ENCODE measurements at places on chromosomes 1 and 21.

DNA sequence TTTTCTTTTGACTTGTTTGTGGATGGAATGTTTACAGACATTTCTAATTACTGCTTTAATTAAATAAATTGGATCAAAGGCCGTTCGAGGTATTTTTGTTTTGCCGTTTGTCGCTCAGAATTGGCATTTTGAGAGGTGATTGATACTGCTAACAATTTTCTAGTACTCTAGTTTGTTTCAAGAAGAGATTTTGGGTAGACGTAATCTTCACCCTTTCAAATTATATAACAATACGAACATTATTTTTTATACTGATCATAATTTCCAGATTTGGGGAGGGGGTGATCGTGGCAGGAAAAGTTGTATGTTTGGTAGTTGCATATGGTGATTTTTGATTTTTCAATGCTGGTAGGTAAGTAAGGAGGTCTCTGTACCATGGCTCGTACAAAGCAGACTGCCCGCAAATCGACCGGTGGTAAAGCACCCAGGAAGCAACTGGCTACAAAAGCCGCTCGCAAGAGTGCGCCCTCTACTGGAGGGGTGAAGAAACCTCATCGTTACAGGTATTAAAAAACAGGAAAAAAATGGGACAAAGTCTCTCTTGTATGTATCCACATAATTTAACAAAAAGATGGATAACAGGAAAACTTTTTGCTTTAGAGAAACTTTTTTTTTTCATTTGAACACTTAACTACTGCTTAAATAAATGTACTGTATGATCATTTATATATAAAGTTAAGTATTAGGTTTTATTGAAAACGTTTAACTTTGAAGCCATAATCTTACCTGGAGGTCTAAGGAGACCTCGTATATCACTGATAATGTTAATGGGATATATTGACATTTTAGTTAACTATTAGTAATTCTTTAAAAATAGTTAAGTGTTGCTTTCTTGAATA lies 1.7 kb downstream of the H3-3A start:
- no peak for DNase-seq

- DNase-seq = no peak
Measured at GRCh38 chr1:244365809-244366208, 85.9 kb downstream of the ADSS2 start.

GRCh38 chr1:202266061-202266765 lies 72.6 kb downstream of the LGR6 start:
- no peak for DNase-seq

GRCh38 chr1:81305997-81306452 lies 494.7 kb upstream of the ADGRL2 start:
- no peak for DNase-seq

DNA sequence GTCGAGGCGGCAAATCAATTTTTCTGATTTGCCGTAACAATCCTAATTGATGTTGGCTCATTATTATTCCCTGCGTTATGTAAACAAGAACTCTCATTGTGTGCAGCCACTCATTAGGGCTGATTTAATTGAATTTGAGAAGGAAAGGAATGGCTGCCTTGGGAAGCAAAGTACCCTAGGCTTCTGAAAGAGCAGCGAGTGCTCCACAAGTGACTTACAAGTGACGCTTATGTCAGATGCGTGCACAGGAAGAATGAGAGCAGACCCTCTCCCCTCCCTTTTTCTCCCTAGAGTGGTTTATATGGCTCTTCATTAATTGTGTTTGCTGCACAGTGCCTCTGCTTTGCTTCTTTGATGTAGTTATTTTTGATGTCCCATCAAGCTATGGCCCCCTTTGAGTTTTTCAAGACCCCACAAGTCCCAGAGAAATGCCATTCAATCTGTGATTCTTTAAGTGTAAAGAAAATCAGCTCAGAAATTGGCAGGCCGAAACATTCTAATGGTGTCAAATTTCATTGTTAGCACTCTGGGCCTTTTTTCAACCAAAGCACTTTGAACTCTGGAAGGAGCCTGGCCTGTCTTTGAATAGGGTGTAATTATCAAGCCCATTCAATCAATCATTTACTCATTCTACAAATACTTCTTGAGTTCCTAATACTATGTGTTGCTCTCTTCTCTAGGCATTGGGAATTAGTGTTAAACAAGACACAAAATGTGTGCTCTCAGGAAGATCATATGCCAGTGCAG lies 86.8 kb upstream of the VAV3 start:
- DNase-seq = no peak

DNA sequence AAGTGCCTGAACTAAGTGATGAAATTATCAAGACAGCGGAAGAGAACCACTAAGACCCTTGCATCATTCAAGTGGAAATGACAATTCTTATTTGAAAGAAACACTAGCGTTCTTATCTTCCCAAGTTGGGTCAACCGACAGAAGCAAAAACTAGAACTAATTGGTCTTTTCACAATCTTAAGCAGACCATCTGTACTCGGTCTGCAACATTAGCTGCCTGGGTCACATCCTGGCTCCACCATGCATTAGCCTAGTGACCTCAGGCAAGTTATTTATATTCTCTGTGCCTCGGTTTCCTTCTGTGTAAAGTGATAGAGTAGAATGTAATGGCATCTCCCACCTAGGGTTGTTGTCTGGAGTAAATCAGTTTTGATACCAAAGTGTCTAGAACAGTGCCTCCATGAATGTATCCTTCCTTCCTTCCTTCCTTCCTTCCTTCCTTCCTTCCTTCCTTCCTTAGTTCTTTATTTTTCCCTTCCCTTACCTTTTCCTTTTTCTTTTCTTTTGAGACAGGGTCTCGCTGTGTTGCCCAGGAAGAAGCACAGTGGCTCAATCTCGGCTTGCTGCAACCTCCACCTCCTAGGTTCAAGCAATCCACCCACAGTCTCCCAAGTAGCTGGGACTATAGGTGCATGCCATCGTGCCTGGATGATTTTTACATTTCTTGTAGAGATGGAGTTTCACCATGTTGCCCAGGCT lies 6.0 kb downstream of the COLGALT2 start:
- DNase-seq = no peak

DNA sequence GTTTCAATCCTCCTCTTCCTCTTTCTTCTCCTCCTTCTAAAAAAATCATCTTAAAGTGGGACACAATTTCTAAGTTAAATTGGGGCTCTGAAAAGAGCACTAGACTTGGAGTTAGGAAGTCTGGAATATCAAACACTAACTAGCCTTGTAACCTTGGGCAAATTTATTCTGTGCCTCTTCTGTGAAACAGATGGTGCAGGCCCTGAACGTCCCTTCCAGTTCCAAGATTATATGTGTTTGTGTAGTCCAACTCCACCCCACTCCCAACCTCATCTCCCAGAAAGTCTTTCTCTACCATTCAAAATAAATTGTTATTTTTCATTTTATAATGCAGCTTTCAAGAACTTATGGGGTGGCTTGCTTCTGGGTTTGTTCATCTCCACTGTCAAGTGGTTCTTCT lies 630.0 kb downstream of the LMO4 start:
- no peak for DNase-seq

DNA sequence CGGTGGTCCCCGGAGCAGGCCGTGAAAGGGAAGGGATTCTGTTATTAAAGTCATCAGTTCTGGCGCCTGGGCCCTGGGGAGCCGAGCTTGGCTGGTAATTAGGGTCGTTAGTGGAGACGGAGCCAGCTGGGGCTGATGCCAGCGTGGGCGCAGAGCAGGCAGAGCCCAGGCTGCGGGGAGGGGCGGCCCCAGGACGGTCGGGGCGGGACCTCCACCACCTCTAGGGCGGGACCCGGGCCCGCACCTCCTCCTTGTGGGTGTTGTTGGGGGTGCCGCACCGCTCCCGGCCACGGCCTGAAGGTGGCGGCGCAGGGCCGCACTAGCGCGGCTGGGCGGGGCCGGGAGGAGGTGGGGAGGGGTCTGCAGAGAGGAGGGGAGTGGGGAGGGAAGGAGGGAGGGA lies 470.6 kb downstream of the PTPRU start:
- DNase-seq = no peak

- DNase-seq = no peak
Measured at GRCh38 chr1:161905269-161905884, 118.3 kb downstream of the OLFML2B start.

DNA sequence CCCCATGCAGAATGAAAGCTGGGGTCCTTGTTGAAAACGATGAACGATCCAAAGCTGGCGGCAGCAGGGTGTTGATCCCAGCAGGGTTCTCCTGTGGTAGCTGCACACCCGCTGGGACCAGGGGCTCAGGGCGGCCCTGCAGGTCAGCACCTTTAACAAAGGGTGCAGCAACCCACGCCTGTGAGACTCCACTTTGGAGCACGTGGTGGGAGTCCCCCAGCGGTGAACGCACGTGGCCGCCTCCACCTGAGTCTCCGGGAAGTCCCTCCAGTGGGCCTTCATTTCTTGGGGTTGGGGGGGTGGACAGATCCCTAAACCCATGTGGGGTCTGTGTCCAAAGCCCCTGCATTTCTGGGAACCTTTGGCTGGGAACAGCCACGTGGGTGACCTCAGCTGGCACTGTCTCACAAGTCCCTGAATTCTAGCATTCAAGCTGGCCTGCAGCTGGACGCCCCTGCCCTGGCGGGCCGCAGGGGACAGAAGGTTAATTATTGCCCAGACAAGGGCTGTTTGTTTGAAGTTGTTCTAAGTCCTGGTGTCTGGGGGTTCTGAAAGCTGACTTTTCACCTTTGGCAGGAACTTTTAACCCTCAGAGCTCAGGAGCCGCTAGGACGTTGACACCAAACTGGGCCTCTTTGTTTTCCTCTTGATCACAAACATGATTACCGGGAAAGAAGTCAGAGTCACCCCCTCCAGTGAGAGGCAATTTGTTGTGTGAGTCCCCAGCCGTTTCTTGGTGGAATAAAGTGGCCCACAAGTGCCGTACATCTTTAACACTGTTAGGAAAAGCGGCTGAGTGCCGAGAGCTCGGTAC lies 64.5 kb downstream of the COL18A1 start:
- DNase-seq = no peak

DNA sequence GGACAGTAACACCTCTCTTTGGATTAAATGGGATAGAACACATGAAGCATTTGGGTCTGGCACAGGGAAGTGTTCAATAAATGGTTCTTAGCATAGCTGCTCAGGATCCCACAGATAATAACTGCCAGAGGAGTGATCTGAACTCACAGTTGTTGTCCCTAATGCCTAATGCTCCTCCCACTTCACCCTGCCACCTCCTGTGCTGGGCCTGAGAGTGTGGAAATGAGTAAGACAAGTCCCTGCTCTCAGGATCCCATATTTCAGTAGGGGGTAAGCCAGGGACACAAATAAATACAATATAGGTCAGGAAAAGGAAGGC lies 19.9 kb upstream of the FOXO6 start:
- DNase-seq = no peak

DNA sequence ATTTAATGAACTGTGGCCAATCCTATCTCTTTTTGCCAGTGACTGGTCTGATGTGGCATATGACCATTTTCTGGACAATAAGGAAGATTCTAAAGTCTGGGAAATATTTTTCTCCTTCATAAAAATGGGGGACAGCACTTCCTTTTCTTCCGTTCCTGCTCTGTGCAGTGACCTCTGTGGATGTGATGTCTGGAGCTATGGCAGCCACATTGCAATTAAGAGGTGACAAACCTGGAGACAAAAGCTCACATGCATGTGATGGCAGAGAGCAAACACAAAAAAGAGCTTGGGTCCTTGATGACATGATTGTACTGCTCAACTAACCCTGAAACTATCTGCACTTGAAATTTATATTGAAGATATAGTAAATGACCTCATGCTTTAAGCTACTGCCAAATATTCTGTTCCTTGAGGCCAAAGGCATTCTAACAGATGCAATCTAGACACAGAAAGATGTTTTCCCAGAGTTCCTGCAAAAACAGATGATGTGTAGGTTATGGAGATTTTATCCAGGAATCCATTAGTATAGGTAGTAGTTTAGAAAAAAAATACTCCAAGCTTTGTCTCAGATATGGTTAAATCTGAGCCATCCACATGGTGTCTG lies 2.2 kb upstream of the MAGI3 start:
- DNase-seq = no peak

DNA sequence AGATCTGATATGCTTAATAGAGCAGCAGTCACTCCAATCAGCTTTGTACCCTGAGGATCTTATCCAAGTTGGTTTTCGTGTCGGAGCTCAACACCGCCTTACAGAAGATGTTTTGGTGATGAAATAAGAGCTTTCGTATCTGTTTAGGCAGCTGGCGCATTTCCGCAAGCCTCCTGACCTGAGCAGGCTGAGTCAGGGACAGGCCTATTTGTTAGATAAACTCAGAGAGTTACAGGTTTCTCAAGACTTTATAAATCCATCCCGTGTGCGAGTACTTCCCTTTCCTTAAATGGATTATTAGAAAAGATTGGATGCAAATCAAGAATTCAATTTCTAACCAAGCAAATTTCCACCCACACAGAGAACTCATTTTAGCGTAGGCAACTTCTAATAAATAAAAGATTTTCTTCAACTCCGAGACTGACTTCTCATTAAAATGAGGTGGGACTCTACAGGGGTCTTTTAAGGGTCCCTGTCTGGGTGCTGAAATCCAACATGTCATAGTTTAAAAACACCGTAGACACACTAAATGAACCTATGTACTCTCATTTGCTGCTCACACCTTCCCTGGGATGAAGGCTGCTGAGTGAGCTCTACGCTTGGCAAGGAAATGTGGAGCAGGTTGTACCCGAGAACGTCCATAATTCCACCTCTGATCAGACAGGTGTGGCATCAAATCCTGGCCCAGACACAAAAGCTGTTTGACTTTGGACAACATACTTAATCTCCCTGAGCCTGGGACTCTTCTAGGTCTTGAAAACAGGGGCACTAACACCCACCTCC lies 106.9 kb upstream of the F3 start:
- no peak for DNase-seq

GRCh38 chr1:27624467-27625178 lies 10.4 kb downstream of the FGR start:
- DNase-seq = no peak
